ENCODE measurements at places on chromosomes 1 and 21.

DNA sequence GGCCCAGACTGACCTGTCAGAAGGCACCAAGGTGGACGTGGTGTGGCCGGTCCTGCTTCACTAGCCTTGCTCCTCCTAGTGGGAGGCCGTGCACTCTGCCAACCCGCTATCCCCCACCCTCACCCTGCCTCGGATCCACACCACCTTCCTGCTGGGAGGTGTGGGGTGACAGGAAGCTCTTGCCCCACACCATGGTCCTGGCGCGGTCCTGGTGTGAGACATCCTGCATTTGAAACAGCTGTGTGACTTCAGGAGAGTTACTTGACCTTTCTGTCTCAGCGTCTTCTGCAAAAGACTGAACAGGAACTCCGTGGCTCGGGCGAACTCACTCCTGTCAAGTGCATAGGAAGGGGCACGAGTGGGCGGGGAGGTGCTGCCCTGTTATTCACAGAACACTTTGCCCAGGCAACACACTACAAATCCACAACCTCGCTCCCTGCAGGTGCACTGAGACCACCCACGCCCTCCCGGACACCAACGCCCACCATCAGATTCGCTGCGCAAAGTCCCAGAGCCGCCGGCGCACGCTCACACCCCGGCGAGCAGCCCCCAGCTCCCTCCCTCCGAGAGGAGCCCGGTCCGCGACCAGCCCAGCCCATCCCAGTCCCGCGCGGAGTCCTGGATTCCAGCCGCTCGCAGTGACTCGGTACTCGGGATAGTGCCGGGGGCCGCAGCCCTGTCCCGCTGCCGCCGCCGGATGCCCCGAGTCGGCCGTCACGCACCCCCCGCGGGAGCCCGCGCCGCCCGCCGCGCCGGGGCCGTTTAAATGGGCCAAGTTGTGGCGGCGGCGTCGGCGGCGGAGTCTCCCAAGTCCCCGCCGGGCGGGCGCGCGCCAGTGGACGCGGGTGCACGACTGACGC is at the start of gene SAMD11:
Gene SAMD11, plus strand, starts transcription at position 793 of the 860 bp plus-strand sequence. CDS start 509 bp downstream, outside the sequence.
- peak; percentile 40 for DNase-seq

- DNase-seq, result peak; percentile 46
Measured at GRCh38 chr1:26278724-26279455, 996 bp upstream of the SH3BGRL3 start.

- peak; percentile 12 for DNase-seq
Measured at GRCh38 chr1:232951180-232951579, 769 bp downstream of the NTPCR start.

DNA sequence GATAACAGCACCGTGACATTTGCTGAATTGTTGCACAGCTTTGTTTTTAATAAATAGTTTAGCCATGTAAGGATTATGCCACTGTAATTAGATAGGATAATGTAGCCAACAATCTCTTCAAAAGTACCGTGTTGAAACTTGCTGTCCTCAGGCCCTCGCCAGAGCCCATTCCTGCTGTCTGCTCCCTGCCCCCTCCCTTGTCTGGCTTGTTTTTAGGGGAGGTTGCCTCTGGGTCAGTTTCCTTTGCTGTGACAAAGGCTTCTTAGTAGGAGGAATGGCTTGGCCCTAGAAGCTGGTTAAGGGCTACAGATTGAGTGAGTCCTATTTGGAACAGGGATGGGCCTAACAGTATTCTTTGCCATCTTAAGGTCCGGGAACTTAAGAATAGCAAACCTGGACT is 107.9 kb downstream of the LMO4 start:
- DNase-seq, result peak; percentile 25

DNA sequence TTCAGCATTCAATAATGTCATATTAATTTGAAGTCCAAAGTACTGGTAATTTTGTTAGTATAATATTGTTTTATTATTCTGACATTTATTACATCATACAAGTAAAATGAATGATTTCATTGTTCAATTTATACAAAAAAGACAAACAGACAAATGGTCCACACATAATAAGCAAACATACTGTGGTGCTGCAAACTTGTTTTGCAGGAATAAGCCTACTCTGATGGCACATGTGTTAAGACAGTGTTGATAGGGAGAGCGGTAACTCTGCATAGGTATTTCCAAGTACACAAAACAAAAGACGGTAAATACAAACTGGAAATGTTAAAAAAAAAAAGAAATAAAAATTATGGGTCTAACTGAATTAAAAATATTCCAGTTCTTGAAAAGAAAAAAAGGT is 59.7 kb upstream of the DPYD start:
- DNase-seq, result no peak

DNA sequence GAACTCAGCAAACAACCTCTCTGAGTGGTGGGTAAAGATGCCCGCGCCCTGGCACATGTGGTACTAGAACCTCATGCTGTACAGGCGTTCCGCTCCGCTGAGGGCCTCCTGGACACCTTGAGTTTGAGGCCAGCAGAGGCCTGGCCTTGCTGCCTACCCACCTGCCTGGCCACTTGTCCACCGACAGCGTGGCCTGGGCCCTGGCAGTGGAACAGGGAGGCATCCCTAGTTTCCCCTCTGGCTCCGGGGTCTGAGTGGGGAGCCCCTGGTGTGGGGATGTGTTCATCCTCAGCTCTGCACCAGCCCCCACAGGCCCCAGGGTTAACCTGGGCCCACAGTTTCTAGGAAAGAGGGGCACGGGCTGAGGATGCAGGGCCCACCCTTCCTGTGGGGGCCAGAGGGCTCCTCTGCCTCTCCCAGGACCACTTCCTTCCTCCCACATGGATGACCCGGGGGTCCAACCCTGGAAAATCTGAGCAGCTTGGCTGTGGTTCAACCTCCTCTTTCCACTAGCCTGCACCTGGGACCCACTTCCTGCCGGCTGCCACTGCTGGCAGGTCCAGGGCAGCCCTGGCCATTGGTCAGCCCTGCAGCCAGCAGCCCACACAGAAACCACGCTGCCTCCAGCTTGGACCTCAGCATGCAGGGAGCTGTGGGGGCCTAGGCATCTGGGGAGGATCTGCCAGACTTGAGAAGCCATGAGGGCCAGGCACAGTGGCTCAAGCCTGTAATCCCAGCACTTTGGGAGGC is 53.3 kb upstream of the COL18A1 start:
- no peak for DNase-seq

DNA sequence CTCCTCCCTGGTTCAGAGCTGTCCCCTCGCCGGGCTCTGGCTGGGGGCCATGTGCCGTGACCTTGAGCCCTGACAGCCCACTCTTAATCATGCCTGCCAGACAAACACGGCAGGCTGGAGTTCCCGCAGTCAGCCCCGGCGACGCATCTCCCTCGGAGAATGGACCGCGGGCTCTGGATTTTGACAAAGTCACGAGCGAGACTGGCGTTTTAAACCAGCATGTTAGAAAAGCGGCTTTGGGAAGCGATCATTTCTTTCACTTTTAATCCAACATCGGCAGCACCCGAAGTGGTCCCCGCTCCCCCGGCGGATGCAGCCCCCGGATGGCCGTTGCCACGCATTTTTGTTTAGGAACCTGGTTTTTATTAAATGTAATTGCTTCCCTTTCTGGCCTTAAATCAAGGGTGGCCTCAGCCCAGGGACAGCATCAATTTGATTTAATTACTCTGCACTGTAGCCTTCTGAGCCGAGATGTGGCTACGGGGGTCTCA is 70.9 kb downstream of the PRDM16 start:
- DNase-seq, result no peak

- no peak for DNase-seq
Measured at GRCh38 chr1:26287033-26287711, 7.3 kb downstream of the SH3BGRL3 start.

GRCh38 chr1:111417755-111418154 is 9.8 kb downstream of the OVGP1 start:
- no peak for DNase-seq

DNA sequence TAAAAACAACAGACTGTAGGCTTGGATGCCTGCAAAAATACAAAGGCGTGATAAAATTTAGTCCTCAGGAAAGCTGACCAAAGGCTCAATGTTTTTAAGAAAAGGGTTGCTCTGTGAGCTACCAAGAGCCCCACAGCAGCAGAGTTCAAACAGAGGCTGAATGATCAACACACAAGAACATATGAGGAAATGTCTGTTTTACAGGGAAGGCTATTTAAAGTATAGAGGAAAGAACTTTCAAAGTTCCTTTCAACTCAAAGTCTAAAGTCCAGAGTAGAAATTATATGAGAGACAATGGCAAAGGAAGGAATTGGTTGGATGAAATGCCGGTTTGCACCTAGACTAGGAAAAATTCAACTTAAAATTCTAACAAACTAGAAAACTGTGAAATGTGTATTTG is 8.6 kb downstream of the CLSTN1 start:
- DNase-seq, result no peak

- peak; percentile 79 for DNase-seq
Measured at GRCh38 chr1:151058692-151059091, 730 bp downstream of the CDC42SE1 start.

DNA sequence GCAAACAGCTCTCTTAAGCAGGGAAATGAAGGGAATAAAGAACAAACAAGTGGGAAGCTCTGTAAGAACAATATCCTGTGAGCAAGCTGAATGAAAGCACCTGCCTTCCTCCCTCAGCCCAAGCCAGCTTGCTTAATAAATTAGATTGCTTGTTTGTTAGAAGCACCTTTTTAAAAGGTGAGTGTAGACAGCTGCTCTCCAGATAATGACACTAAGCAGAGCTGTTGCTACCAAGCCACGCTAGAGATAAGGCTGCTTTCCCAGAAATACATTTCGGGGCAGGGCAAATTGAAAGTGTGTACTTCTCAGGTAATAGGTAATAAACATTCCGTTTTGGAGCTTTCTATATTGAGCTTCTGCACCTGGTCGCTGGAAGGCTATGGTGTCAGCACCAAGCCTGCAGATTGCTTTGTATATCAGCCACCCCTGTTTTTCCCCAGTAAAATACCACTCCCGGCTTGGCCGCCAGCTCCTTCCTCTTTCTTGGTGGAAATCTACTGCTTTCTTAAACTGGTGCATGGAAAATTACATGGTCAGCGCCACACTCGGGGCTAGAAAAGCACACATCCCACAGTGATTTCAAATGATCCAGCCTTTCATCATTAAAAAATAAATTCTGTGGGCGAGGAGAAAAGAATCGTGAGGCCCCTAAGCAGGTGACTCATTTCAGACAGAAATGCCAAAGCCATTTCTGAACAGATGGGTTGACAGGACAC is 151.3 kb downstream of the ETS2 start:
- no peak for DNase-seq

DNA sequence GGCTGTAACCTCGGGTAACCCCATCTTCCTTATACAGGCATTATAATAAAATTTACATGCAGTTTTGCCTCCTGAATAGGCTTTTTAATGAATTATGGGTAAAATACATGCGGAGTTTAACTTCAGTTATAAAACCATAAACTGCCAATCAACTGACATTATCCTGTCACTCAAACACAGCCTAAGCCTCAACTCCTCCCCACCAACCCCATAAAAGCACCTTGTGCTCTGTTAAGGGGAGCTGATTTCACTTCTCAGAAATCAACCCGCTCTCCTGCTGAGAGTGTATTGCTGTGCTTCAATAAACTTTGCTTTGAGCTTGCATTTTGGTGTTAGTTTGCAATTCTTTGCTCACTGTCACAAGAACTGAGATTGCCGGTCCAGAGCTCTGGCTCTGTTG is 1812.2 kb downstream of the BRINP3 start:
- no peak for DNase-seq

DNA sequence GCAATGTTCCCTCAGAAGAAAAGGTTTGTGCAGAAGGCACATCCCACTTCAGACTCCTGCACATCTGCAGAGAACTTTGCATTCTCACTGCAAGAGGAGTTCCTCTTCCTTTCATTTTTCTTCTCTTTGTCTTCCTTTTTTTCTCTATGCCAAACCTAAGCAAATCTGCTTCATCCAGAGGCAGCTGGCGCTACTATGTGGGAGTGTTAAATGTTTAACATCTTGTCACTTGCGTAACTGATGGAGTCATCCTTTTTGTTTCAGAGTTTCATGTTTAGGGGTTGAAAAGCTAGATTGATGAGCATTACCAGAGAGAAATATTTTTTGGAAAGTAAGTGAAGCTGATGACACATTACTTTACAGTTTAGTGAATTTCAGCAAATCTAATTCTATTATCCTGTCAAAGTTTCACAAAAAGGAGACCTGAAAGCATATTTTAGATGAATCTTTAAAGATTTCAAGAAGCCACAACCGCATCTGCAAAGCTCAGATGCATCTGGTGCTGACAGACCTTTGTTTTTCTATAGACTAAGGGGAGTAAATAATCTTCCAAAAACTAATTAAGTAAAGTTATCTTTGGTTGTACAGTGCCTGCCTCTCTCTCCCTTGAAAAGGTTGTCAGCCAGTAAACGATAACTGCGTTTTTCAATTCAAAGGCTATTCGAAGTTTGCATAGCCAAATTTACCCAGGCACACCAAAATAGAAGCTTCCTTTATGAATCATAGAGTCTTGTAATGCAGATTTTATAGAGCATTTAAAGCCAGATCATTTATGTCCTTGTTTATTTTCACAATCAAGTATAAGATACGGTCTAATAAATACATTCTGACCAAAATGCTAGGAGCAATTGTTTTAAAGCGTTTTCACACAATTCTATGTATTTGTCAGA is 1.2 kb upstream of the LRRC53 start:
- no peak for DNase-seq

GRCh38 chr1:27862671-27863537 is 9.4 kb upstream of the THEMIS2 start:
- peak; percentile 91 for DNase-seq

DNA sequence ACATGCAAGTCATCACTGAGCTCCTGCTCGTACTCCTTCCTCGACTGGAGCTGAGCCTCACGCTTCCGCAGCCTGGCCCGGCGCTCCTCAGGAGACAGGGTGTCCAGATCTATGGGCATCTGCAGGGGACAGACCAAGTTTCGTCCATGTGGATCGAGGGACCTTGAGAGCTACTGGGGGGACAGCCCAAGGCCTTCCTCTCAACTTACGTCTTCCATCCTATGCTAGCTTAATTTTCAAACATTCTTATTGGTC is 2.4 kb downstream of the MRPL55 start:
- no peak for DNase-seq

DNA sequence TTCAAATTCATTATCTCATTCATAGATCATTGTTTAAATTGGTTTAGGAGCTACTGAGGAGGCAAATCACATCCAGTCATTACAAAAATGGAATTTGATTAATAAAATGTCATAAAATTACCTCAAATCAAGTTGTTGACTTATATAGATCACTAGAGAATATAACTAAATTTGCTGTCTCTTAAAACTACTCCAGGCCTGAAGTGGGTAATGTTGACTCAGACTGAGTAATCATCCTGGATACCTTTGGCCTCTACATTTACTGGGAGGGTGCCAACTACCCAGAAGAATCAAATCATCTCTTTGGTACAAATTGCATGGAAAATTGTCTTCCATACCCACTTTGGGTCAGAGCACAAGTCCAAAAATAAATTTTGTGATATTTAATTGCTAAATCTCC is 191.2 kb upstream of the GREM2 start:
- peak; percentile 32 for DNase-seq

DNA sequence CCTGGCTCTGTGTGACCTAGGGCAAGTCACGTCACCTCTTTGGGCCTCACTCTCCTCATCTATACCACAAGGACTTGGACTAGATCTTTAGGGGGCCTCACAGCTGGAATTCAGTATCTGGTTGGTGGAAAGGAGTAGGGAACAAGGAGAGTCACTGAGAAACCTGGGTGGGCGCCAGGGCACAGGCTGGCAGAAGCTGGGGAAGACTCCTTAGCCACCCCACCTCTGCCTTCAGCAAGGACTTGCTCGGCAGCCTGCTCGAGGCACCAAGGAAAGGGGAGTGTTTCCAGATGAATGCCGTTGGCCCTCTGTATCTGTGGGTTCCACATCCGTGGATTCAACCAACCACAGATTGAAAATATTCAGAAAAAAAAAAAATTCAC is 1.2 kb upstream of the OPTC start:
- no peak for DNase-seq
